Chondrocyte (in vitro differentiated cells): ENCODE measurements at places on chromosomes 11 and 22. TPM values are rescaled to one million over a fixed set of nuclear protein-coding genes. Genes with fewer than 3 reads are reported as not detected.

GRCh38 chr11:102313238-102313940 lies 3.9 kb upstream of the BIRC3 start:
- no peak for DNase-seq

GRCh38 chr11:128405714-128406662 lies 181.4 kb downstream of the ETS1 start:
- no peak for DNase-seq

DNA sequence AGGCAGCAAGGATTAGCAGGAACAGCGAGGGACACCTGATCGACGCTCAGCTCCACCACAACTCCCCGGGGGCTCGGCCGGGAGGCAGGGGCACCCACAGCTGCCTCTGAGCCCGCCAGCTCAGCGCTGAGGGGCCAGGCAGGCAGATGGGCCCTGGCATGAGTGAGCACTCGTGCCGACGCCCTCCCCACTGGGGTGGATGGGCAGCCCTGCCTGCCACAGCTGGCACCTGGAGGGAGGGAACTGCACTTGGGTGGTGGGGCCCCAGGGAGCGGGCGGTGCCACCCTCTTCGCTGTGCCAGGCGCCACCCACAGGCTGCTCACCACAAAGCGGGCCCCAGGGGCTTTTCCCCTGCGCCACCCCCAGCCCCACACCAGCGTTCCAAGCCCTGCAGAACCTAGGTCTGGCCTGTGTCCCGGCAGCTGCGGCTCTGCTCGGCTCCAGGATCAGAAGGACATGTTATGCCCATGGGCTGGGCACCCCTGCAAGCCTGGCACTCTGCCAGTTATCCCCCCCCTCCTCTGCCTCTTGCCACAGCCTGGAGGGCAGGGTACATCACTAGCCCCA lies 28.8 kb downstream of the WNT7B start:
- no peak for DNase-seq

GRCh38 chr11:132716037-132716436 lies 816.3 kb downstream of the OPCML start:
- no peak for DNase-seq

DNA sequence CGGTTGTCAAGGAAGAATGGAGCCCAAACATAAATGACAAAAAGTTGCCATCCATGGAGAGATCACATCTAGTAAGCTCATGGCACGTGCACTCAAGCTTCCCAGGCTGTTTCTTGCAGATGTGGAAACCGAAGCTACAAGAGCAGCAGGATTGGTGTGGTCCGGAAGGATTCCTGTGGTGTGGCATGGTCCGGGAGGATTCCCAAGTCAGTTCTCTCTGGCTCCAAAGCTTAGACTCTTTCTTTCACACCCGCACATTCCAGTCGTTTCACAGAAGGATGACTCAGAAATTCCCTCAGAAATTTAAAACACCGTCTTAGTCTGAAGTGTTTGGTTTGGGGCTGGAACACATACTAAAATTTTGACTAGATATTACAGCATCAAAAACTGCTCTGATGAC lies 78.0 kb upstream of the DRD2 start:
- no peak for DNase-seq

DNA sequence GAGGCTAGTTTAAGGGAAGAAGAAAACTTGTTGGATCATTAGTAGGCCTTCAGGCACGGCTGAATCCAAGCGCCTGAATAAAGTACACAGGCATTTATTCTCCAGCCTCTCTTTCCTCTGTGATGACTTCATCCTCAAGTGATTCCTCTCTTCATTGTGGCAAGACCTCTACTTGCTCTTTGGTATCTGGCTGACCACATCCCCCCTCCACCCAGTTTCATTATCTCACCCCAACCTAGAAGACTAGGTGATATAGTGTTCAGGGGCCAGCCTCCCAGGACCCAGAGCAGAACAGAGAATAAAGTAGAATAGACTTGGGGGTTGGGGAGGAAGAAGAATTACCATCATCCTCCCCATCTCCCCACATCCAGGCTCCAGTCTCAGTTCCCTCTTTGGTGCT lies 189.3 kb downstream of the MIAT start:
- DNase-seq: no peak

DNA sequence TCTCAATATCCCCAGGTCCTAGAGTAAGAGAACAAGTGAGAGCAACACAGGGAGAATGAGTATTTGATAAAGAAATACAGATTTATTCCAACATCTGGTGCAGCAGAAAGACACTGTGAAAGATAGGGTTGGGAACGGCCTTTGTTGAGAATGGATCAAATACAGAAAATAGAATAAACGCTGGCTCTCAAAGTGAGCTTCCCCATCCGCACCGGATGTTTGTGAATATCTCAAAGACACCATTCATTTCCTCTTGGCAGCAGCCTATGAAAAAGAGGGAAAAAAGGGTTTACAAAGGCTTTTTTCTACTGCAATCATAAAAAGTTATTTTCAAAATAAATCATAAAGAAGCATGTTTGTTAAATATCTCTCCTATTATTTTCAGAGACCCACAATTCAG lies 279.3 kb downstream of the CASP12 start:
- no peak for DNase-seq

- no peak for DNase-seq
These were observed 62.9 kb upstream of the B3GAT1 start for GRCh38 chr11:134474942-134475341.

The BAIAP2L2 gene
- total RNA-seq: 0.21 to 0.42 TPM in 2 of 3 replicates, not detected in the other

The P2RY2 gene
- total RNA-seq: 0.32 TPM in 1 of 3 replicates, not detected in the others

The ASCL2 gene
- total RNA-seq: not detected in 3 replicates

The GP1BB gene
- 36.4 to 63.4 TPM (median 56.0 TPM) in 3 replicates for total RNA-seq

The AIP gene
- 53.6 to 58.8 TPM (median 54.3 TPM) in 3 replicates for total RNA-seq

The OAF gene
- 5.7 to 12.8 TPM (median 6.6 TPM) in 3 replicates for total RNA-seq

The ART1 gene
- total RNA-seq: not detected in 3 replicates

The SLC7A4 gene
- total RNA-seq: 0.22 to 0.28 TPM in 2 of 3 replicates, not detected in the other
